Stimulated activated CD4-positive, alpha-beta T cell treated with anti-CD3 and anti-CD28 coated beads, TNF-alpha, amount 100 ng/mL, for 4 hours (primary cell): ENCODE measurements at places on chromosomes 7 and 10.

- no peak for DNase-seq
Measured at GRCh38 chr10:123391275-123392028, 237.2 kb downstream of the BUB3 start.

- no peak for DNase-seq
Measured at GRCh38 chr7:36896956-36897590, 172.8 kb upstream of the AOAH start.

DNA sequence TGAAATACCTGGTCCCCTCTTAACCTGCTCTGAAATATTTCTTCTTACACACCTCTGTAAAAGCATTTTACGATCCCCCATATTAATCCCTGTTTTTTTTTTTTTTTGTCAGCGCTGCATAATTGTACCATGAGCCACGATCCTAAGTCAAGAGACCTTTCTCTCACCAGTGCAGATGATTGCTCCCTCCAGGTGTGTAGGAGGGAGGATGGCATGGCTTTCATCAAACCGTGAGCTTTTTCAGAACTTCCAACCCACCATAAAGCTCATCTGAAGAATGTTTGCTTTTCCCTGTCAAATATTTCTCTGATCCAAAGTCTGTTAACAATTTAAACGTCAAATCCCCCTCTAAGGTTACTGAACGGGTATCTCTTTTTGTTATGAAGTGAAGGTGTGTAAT is 28.2 kb upstream of the SEPHS1 start:
- DNase-seq: no peak

DNA sequence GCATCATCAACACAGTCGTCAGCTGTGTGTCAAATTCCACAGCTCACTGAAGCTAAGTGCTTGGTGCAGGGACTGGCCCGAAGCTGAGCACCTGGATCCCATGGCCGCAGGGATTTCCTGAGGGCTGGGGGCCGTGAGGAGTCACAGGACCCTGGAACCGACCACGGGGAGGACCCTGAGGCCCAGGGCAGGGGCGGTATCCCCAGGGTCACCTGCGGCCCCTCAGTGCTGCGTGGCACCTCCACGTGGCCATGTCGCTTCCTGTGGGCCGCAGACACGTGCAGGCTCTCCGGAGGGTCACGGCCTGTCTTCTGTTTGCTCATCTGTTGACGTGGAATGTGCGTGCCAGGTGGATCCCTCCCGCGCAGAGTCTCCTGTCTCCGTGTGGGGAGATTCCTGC is 53.4 kb downstream of the NKX6-2 start:
- no peak for DNase-seq

- no peak for DNase-seq
Measured at GRCh38 chr7:2972835-2973161, 70.9 kb downstream of the CARD11 start.

DNA sequence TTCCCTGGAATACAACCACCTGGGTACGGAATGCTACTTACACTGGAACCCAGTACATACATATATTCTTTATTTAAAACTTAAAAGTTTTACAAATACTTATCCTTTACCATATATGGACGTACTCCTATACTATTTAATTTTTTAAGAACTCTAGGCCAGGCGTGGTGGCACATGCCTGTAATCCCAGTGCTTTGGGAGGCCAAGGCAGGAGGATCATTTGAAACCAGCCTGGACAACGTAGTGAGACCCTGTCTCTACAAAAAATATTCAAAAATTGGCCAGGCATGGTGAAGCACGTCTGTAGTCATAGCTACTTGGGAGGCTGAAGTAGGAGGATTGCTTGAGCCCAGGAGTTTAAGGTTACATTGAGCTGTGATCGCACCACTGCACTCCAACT is 2.0 kb downstream of the RBM28 start:
- DNase-seq: no peak

DNA sequence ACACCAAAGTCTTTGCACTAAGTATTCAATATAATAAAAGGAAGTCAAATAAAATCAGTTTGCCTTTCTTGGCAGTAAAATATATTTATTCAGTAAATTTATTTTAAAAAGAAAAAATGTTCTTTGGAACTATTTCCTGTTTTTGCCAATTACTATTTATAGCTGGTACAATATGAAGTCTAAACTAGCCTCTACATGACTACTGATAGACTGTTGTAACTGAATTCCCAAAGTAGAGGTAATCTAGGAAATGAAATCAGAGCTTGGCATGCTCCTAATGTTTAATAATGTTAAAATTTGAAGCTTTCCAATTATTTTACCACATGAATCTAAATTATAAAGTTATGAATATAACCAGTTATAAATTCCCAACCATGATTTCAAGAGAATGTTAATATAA is 385.5 kb downstream of the SEMA3D start:
- no peak for DNase-seq

DNA sequence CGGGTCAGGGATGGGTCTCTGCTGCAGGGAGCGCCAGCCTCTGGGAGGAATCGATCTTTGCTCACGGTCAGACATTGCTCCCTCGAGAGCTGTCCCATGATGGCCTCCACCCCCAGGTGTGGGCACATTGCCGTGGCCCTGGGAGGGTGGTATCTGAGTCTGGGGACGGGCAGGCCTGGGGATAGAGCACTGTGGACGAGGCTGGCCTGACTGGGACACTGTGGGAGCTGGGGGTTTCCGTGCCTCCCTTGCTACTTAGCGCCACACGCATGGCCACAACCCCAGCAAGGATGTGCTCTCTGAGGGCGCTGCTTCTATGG is 55.7 kb downstream of the JAKMIP3 start:
- no peak for DNase-seq

DNA sequence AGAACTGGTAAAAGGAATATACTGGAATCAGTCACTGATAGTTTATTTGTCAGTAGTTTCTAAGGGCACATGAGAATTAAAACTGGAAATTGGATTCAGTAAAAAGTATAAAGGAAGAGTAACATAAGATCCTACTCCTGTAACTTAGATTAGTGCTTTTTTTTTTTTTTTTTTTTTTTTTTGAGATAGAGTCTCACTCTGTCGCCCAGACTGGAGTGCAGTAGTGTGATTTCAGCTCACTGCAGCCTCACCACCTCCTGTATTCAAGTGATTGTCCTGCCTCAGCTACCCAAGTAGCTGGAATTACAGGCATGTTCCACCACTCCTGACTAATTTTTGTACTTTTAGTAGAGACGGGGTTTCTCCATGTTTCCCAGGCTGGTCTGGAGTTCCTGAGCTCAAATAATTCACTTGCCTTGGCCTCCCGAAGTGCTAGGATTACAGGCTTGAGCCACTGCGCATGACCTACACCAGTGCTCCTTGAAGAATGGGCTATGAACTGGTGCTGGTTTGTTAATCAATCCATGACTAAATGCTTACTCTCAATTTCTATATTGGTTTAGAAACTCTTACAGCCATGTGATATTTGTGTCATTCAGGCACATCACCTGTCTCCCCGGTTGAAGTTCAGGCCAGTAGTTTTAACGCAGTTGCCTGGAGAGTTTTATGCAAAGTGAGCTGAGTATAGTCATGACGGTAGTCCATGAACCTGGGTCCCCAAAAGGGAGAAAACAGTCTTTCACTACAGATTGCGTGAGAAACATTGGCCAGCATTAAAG is 65.0 kb downstream of the ZEB1 start:
- no peak for DNase-seq

DNA sequence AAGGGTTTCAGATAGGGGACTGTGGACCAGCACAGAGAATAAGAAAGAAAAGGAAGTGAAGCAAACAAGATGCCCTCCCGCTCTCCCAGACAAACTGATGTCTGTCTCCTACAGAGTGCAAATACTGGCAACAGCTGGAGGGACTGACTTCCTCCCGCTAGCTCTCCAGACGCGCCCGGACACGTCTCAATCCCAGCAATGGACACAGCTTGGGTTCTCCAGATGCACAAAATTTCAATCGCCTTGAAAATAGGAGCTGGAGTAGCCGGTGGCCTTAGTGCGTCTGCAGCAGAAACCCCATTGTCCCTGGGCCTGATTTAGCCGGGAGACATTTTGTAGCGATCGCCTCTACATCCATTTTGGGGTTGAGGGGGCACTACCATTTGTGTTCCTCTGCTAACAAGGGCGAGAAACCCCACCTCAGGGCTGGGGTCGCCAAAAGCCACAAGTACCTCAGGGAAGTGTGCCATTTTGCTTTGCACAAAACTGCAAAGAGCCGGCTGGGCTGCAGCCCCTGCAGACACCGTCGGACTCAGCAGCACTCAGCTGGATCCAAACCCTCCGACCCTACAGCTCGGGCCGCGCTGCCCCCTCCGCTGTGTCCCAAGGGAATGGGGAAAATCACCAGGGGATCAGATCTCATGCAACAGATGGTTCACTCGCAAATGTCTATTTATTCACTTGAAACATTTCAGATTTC is 5.9 kb downstream of the CPA2 start:
- DNase-seq: no peak

- DNase-seq: no peak
Measured at GRCh38 chr7:2025188-2025587, 207.6 kb downstream of the MAD1L1 start.

DNA sequence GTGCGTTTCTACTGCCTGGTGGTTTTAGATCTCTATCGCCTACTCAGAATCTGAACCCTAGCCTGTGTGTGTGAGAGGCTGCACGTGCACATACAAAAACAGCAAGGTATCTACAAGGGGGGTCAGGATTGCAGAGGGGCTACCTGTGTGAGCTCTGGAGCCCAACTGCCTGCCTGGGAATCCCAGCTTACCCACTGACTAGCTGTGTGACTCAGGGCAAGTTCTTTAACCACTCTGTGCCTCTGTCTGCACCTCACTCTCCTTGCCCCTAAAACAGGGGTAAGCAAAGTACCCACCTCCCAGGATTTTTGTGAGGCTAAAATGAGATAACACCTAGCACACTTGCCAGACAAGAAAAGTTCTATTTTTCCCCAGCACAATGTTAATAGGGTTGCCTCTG is 32.5 kb downstream of the DLG5 start:
- DNase-seq: no peak

DNA sequence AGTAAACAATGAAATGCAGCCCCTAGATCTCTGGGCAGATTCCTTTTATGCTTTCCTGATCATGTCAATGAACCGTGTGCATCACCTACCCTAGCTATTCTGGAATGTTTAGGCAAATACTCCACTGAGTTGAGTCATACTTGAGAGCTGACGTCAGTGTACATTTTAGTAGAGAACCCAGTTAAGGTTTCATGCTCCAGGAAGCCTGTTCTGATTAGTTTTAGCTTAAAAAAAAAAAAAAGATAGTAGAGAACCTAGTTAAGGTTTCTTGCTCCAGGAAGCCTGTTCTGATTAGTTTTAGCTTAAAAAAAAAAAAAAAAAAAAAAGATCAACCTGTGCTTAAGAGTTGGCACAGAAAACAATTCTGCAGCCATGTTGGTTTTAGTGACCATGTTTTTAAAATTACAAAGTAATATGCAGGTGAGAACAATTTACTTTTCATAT is 3.7 kb upstream of the MCU start:
- no peak for DNase-seq

GRCh38 chr10:104333032-104333727 is 5.1 kb downstream of the ITPRIP start:
- DNase-seq: no peak

- DNase-seq: no peak
Measured at GRCh38 chr10:115829521-115830205, 443.3 kb downstream of the GFRA1 start.
